ENCODE measurements at places on chromosomes 1 and 21.

- no peak for DNase-seq
Measured at GRCh38 chr1:202203238-202204039, 9.8 kb downstream of the LGR6 start.

- no peak for DNase-seq
Measured at GRCh38 chr1:24391882-24392603, 21.5 kb downstream of the STPG1 start.

DNA sequence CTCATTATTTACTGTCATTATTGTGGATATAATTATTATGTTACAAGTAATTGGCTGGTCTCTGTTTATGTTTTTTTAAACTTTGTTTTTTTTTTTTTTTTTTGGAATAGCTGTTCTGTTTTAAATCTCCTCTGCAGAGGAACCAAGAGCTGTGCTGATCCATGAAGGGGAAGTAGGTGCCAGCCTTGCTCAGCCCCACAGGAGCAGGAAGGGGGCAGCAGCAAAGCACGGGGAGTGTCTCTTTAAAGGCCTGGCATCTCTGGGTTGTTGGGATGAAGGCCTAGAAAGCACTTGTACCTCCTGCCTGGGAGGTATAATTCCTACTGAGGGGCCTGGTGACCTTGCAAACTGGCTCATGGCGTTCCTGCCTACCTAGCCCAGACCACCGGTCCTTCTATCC is 2.5 kb upstream of the GRHL3 start:
- DNase-seq = no peak

GRCh38 chr1:160366731-160367515 is at the start of gene NHLH1:
TSS of gene NHLH1 (plus strand) at chr1:160367071. CDS start at chr1:160370732, 3,661 bp downstream.
- no peak for DNase-seq

- no peak for DNase-seq
Measured at GRCh38 chr1:48923116-48923515, 146.4 kb upstream of the BEND5 start.
